IMR-90 (cell line): ENCODE measurements at places on chromosomes 6 and 20.

DNA sequence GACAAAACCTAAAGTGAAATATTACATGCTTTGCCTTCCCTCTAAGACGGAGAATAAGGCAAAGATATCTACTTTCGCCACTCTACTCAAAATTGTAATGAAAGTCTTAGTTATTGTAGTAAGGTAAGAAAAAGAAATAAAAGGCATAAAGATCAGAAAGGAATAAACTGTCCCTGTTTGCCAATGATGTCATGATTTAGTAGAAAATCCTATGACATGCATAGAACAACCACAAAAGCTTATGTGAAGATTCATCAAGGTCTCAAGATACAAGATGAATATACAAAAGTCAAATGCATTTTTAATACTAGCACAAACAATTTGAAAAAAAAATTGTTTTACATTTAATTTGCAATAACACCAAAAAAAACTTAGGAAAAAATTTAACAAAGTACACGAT, 64.0 kb upstream of the FOXQ1 start:
- no peak for DNase-seq

DNA sequence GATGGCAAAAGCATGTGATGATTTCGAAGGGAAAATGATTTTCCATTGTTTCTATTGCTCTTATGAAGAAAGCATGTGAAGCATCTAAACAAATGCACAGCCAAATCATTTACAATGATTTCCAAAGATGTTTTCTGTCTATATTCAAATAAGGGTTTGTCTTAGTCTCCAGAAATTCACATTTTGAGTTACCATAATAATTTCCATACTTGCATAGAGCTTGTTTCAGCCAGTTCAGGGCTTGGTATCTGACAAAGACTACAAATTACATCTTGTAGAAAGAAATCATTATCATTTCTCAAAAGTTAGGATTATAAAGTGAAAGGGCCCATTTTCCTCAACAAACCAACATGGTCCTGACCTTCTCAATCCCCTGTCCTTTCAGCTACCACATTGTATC, 74.4 kb upstream of the PLEKHG1 start:
- DNase-seq = no peak

DNA sequence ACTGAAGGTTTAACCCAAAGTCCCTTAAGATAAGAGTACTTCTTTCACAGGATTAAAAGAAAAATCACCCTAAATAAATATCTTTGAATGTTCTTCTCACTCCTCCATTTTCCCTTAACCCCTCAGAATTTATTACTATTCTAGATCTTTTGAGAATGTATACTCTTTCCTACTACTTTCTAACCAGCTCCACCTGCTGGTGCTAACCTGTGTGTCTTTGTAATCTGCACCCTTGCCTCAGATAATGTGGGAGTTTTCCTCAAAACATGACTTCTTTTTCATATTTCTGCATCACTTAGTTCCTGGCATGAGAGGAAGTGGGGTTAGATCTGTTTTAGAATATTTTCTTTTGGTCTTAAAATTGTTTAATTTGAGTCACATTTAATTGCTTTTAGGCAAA, 394.2 kb downstream of the BMP2 start:
- DNase-seq = no peak

DNA sequence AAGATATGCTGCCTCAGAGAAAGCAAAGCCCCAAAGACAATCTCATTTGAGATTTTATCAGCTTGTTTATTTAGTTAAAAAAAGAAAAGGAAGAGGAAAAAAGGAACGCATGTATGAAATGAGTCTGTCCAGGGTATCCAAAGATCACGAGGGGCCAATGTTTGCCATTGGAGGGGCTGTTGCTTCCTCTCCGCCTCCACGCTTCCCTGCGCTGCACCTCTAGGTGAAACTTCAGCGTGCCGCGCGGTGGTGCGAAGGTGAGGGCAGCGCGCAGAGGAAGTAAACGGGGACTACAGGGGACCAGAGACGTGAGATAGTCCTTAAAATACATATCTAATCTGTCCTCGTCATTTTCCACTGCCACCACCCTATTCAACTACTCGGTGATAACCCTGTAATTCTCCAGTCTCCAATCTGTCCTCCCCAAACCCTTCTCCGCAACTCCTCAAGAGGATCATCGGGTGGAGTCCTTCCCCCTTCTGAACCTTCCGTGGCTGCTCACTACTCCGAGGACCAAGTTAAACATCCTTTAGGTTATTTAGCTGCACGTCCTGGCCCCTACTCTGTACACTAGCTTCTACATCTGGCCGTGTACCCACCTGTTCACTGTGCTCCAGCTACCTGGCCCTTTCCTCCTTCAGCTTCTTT, 1.1 kb upstream of the DCBLD1 start:
- DNase-seq = no peak

- DNase-seq = peak; percentile 82
These were observed 67.2 kb upstream of the RNF24 start for GRCh38 chr20:4082406-4083097.

GRCh38 chr20:21105429-21106170, 558 bp downstream of the LINC00237 start:
- no peak for DNase-seq
